ENCODE measurements at places on chromosomes 7 and 10.

DNA sequence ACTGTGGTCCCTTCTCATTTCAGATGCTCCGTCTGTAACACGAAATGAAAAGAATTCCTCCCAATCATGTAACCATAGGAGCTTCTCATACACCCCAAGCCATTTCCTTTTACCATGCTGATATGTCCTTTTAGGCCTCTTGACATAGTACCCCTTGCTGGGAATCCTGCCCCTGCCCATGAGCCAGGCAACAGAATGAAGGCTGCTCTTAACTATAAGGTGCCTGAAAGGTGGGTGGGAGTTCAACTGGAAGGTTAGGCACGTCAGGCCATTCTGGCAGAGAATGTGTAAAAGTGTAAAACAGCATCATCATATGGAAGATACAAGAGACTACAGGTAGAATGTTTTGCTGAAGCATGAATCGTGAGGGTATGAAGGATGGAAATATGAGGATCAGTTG lies 22.5 kb downstream of the IL2RA start:
- H3K4me3 ChIP-seq, result no peak overlapping the region
- no peaks in the 10 kb centered on the region for H3K27me3 ChIP-seq
- H3K4me1 ChIP-seq, result peaks cover 26% of the 10 kb centered on the region
- H3K36me3 ChIP-seq, result no peaks in the 10 kb centered on the region

DNA sequence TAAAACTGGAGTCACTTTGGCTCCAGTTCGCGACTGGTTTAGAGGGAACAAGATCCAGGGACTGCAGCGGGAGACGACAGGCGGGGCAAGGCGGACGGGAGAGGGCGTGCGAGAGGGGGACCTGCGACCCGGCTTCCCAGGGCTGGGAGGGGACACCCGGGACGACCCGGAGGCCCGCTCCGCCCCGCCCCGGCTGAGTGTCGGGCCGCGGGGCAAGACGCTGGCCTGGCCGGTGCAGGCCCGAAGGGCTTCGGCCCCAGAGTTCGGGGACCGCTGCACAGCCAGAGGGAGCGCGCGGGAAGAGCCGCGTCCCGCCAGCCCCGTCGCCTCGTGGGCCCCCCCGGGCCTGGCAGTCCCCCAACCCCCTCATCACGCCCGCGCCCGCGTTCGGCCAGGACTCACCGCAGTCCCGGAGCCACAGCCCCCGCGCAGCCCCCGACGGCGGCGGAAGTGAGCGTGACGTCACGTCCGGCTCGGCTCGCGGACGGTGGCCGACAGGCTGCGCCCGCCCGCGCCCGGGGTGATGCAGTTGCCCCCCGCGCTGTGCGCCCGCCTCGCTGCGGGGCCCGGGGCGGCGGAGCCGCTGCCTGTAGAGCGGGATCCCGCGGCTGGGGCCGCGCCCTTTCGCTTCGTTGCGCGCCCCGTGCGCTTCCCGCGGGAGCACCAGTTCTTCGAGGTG lies at the start of the genes TUBGCP2 and ZNF511:
TSS of gene TUBGCP2 (minus strand) at position 452 of the 679 bp plus-strand sequence. CDS start 5,931 bp downstream, outside the sequence.
TSS of gene ZNF511 (plus strand) at position 494 of the 679 bp plus-strand sequence. CDS start at position 524, 30 bp downstream.
- peak within 1 kb of the TSS; percentile 94 for H3K27ac ChIP-seq
- H3K27me3 ChIP-seq, result peaks cover 5% of the 10 kb centered on the region
- H3K4me1 ChIP-seq, result peaks cover 37% of the 10 kb centered on the region
- H3K36me3 ChIP-seq, result peaks cover 41% of the 10 kb centered on the region
- peak within 1 kb of the TSS; percentile 99 for H3K4me3 ChIP-seq
- peak; percentile 95 for DNase-seq

DNA sequence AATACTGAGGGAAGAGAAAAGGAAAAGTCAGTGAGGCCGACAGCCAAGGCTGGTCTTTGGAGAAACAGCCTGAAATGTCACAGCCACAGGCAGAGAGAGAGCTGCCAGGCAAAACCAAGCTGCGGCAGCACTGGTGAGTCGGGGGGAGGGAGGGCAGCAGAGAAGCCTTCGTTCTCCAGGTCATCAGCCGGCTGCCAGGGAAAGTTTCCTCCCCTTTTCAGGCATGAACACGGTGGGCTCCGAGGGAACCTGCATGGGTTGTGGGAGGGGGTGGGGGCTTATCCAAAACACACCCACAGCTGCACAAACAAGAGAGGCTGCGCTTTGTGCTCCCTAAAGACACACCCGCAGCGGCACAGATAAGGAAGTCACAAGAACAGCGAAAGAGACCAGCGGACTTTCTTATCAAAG lies 62.3 kb upstream of the NKX6-2 start:
- H3K27me3 ChIP-seq, result no peaks in the 10 kb centered on the region
- H3K4me3 ChIP-seq, result peak overlapping the region; percentile 76
- H3K27ac ChIP-seq, result peak overlapping the region; percentile 20
- no peaks in the 10 kb centered on the region for H3K36me3 ChIP-seq
- peaks cover 14% of the 10 kb centered on the region for H3K4me1 ChIP-seq
- DNase-seq, result peak; percentile 17

GRCh38 chr7:83148776-83149175 lies 13.9 kb downstream of the PCLO start:
- no peak overlapping the region for H3K4me3 ChIP-seq
- H3K27ac ChIP-seq, result no peak overlapping the region
- H3K4me1 ChIP-seq, result no peaks in the 10 kb centered on the region
- no peak for DNase-seq
- H3K36me3 ChIP-seq, result no peaks in the 10 kb centered on the region

DNA sequence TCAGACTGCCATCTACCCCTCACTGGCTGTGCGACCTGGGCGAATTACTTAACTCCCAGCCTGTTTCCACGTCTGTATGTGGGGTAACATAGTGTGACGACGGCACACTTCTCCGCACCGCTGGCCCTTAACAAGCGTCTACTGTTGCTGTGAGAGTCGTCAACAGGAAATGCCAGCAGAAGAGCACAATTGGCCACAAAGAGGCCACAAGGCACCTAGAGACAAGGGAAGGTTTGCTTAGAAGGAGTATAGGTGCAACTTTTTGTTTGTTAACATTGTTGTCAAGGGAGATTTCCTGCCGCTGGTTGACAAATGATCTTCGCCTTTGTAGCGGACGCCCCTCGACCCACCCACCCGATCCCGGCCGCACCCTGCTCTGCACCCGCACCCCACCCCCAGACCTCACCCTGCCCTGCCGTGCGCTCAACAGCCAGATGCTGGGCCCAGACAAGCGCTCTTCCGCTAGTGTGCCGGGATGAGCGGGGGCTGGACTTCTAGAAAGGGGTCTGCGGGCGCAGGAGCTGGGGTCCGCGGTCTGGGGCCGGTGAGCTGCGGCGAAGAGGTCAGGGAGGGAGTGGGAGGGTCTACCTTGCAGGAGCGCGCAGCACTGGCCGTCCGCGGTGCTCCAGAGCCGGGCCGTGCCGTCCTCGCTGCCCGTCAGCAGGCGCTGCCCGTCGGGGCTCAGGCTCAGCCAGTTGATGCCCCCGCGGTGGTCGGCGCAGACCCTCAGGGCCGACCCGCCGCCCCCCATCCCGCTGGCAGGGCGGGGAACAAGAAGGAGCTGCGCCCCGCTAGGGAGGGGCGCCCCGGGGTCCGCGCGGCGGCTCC lies 785 bp downstream of the WDR86 start:
- DNase-seq, result peak; percentile 87
- peaks cover 21% of the 10 kb centered on the region for H3K4me1 ChIP-seq
- H3K27ac ChIP-seq, result peak overlapping the region; percentile 61
- H3K27me3 ChIP-seq, result peaks cover 13% of the 10 kb centered on the region
- peaks cover 2% of the 10 kb centered on the region for H3K36me3 ChIP-seq

DNA sequence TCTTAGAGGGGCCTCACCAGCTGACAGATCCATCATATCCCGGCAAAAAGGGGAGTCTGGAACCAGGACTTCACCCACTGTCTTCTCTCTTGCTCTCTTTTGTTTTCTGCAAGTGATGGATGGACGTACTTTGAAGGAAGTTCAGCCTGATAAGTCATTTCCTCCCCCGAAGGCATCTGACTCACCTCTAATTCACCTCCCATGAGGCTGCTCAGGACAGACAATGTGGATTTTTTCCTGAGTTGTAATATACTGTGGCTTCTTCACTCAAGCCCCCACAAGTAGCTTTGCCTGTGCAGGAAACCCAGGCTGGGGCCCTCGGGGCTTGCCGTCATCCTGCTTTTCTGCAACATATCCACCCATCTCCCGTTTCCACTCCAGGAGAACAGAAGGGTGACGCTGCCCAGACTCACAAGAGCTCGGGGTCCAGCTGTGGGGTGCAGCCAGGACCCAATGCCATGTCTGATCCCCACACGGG lies 70.4 kb downstream of the ASB13 start:
- peaks cover 15% of the 10 kb centered on the region for H3K4me1 ChIP-seq
- no peak for DNase-seq
- no peak overlapping the region for H3K4me3 ChIP-seq
- H3K27ac ChIP-seq, result no peak overlapping the region
- no peaks in the 10 kb centered on the region for H3K36me3 ChIP-seq

DNA sequence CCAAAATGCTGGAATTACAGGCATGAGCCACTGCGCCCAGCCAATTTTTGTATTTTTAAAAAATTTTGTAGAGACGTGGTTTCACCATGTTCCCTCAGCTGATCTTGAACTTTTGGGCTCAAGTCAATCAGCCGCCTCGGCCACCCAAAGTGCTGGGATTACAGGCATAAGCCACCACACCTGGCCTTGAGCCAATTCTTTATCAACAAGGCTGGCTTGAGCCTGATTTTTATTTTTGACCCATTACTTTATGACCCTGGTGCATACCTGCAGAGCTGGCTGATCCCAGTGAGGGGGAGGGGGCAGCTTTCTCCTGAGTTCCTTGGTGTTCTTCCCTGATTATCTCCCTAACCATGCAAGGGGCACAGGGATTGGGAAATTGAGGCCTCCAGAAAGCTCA lies 15.8 kb upstream of the CPA1 start:
- no peak for DNase-seq
- no peaks in the 10 kb centered on the region for H3K36me3 ChIP-seq
- no peak overlapping the region for H3K27ac ChIP-seq
- H3K27me3 ChIP-seq, result no peaks in the 10 kb centered on the region
- peaks cover 56% of the 10 kb centered on the region for H3K4me1 ChIP-seq

- no peaks in the 10 kb centered on the region for H3K4me1 ChIP-seq
- DNase-seq, result no peak
These were observed 120.2 kb upstream of the STARD3NL start for GRCh38 chr7:38057829-38058228.

DNA sequence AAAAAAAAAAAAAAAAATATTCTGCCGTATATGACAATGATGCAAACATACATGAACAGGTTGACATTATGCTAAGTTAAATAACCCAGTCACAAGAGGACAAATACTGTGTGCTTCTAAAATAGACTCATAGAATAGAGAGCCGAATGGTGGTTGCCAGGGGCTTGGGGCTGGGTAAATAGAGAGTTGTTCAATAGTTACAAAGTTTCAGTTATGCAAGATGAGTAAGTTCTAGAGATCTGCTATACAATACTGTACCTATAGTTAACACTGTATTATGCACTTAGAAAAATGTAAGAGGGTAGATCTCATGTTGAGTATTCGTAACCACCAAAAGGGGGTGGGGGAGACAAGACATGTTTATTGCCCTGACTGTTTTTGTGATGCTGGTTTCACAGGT lies 77.1 kb upstream of the GNAI1 start:
- H3K27me3 ChIP-seq, result no peaks in the 10 kb centered on the region
- no peaks in the 10 kb centered on the region for H3K4me1 ChIP-seq

GRCh38 chr7:113054938-113055337 lies 31.7 kb downstream of the GPR85 start:
- no peak overlapping the region for H3K4me3 ChIP-seq
- no peak overlapping the region for H3K27ac ChIP-seq
- no peak for DNase-seq
- H3K27me3 ChIP-seq, result peaks cover 27% of the 10 kb centered on the region
- no peaks in the 10 kb centered on the region for H3K36me3 ChIP-seq
- no peaks in the 10 kb centered on the region for H3K4me1 ChIP-seq

DNA sequence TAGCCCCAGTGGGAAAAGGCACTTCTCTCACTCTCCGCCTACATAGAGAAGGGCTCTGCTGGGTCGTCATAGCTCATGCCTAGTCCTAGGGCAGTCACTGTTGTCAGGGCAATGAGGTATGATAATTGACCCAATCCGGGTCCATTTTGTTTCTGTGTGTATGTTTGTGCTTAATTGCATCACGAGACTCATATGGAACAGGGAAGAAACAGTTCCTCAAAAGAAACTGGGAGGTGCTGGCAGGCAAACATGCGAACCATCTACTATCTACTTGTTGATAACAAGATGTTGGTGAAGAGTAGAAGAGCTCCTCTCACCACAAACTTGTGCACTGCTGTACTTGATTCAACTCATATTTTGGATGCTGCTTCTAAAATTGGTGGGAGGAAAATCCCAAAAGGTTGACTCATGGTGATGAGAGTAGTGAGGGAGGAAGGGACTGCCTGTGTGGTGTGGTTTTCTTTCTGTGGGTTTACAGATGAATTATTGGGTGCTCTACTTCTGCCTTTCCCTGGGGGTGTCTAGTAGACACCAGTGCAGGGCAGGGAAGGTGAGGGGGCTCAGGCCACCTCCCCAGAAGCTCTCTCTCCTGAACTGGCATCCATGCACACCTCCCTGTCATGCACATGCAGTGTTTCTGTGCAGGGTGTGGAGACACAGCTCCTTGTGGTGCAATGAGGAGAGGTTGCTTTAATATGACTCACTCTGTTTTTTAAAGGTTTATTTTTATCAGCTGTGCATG lies 29.4 kb downstream of the LSMEM1 start:
- no peaks in the 10 kb centered on the region for H3K36me3 ChIP-seq
- H3K27me3 ChIP-seq, result peaks cover 2% of the 10 kb centered on the region
- H3K4me1 ChIP-seq, result no peaks in the 10 kb centered on the region
- H3K27ac ChIP-seq, result no peak overlapping the region
- H3K4me3 ChIP-seq, result no peak overlapping the region
